ENCODE measurements at places on chromosomes 4 and X.
A peak's percentile ranks its signal among the peaks of the same experiment; 100 is the strongest.

DNA sequence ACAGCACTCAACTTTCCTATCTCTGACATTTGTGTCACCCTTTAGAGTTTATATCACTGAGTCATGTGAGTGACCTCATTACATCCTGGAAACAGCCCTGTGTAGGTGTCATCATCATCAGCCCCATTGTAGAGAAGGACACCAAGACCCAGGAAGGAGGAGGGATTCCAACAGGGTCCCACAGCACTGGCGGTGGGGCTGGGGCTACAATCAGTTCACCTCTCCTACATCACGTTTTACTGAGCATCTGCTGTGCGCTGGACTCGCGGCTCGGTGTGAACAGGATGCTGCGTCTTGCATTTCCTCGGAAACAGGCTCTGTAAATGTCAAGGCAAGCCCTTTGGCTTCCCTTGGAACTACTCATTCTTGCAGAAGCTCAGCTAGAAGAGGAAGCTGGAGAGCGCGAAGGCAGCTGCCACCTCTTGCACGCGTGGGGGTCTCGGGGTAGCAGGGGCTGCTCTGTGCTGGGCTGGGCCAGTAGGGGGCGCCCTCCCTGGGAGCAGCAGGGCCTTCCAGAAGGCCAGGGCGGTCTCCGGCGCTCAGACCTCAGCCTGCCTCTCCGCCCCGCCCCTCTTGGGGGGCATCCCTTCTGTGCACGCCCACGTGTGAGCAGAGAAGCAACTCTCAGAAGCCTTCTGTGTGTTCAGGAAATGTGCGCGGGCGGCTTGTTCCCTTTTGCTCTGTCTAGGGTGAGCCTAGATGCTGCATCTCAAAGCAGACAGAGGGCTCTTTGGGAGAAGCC, 29.0 kb downstream of the REELD1 start:
- no peaks in the 10 kb centered on the region for H3K27me3 ChIP-seq
- H3K27ac ChIP-seq, result no peak overlapping the region
- no peak overlapping the region for H3K4me3 ChIP-seq
- H3K36me3 ChIP-seq, result no peaks in the 10 kb centered on the region
- DNase-seq, result no peak

DNA sequence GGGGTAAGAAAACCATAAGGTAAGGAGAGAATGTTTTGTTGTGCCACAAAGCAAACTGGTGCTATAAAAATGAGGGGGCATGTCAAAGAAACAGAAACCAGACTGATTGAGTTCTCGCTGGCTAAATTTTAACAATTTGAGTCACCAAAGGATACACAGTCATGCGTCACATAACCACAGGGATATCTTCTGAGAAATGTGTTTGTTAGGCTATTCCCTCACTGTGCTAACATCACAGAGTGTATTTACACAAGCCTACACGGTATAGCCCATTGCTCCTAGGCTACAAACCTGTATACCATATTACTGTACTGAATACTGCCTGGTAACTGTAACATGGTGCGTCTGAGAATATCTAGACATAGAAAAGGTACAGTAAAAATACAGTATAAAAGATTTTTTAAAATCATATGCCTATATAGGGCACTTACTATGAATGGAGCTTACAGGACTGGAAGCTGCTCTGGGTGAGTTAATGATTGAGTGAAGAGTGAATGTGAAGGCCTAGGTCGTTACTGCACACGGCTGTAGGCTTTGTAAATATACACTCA, 50.1 kb downstream of the FBXW7 start:
- no peak overlapping the region for H3K4me3 ChIP-seq
- H3K36me3 ChIP-seq, result no peaks in the 10 kb centered on the region
- H3K4me1 ChIP-seq, result no peaks in the 10 kb centered on the region
- no peak overlapping the region for H3K27ac ChIP-seq
- no peak for DNase-seq

- no peak for DNase-seq
- no peaks in the 10 kb centered on the region for H3K27me3 ChIP-seq
- H3K4me3 ChIP-seq, result no peak overlapping the region
- no peak overlapping the region for H3K27ac ChIP-seq
- H3K4me1 ChIP-seq, result no peaks in the 10 kb centered on the region
These were observed 253.8 kb upstream of the DMD start for GRCh38 chrX:33465137-33465536.

- H3K4me1 ChIP-seq, result peaks cover 2% of the 10 kb centered on the region
- H3K36me3 ChIP-seq, result no peaks in the 10 kb centered on the region
- H3K4me3 ChIP-seq, result peak overlapping the region; percentile 47
- DNase-seq, result peak; percentile 86
These were observed 35.3 kb upstream of the GRPEL1 start for GRCh38 chr4:7103031-7103606.

DNA sequence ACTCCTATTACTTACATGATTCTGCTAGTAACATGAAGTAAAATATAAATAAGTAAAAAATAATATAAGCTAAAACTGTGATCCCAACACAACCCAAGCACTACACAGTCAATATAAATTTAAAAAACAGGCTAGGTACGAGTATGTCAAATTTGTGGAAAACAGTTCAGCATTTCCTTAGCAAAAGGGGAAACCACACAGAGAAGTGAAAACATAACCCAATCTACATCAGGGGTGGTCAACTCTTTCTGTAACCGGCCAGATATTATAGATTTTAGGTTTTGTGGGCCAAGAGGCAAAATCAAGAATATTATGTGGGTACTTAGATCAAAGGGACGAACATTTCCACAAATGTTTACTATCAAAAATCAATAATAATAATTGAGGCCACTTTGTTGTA, 70.1 kb downstream of the CHST7 start:
- no peaks in the 10 kb centered on the region for H3K4me1 ChIP-seq
- no peaks in the 10 kb centered on the region for H3K36me3 ChIP-seq
- no peak overlapping the region for H3K4me3 ChIP-seq
- no peak for DNase-seq
- no peak overlapping the region for H3K27ac ChIP-seq

DNA sequence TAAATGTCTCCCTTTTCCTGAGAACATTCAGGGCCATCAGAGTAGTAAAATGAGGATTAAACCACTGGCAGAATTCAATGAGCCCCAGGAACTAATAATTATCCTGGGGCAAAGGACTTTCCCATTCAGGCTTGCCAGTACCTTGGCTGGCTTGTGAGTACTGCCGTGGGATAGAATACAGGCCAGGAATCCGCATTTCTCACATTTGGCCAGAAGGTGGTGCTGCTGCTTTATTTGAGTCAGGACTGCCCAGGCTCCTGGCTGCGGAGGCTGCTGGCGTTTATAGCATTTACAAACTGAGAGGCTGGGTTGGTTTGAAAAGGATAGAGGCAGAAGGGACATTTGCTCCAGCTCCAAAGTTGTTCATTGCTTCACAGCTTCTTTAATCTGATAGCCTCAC, 91.4 kb downstream of the RTL9 start:
- H3K27ac ChIP-seq, result no peak overlapping the region
- DNase-seq, result peak; percentile 70
- no peaks in the 10 kb centered on the region for H3K4me1 ChIP-seq
- no peak overlapping the region for H3K4me3 ChIP-seq

- no peaks in the 10 kb centered on the region for H3K27me3 ChIP-seq
- H3K4me3 ChIP-seq, result no peak overlapping the region
- no peaks in the 10 kb centered on the region for H3K4me1 ChIP-seq
These were observed 51.0 kb upstream of the CFAP47 start for GRCh38 chrX:35868501-35868900.

- no peaks in the 10 kb centered on the region for H3K27me3 ChIP-seq
- peaks cover 9% of the 10 kb centered on the region for H3K4me1 ChIP-seq
- DNase-seq, result peak; percentile 35
- no peaks in the 10 kb centered on the region for H3K36me3 ChIP-seq
- peak overlapping the region; percentile 80 for H3K4me3 ChIP-seq
These were observed 882 bp downstream of the MRFAP1 start for GRCh38 chr4:6641164-6641970.

DNA sequence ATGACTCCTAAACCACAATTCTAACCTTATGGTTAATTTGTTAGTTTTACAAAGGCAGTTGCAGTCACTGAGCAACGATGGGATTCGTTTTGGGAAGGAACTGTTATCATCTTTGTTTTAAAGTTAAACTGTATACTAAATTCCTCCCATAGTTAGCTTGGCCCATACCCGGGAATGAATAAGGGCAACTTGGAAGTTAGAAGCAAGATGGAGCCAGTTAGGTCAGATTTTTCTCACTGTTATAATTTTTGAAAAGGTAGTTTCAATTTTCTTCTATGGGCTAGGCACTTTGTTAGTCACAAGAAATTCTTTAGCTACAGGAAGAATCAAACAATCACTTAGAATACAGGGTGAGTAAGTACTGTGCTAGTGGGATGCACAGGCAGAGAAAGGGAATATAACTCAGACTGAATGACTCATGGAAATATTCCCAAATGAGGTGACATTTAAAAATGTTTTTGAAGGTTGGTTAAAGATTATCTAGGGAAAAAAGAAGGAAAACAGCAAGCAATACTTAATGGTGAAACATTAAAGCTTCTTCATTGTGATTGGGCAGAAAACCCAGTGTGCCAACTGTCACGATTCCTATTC, 153.6 kb downstream of the MAGEB17 start:
- no peak overlapping the region for H3K4me3 ChIP-seq
- DNase-seq, result no peak
- H3K4me1 ChIP-seq, result no peaks in the 10 kb centered on the region

GRCh38 chrX:119055687-119056086, 17.1 kb upstream of the CT47C1 start:
- no peak overlapping the region for H3K4me3 ChIP-seq
- H3K4me1 ChIP-seq, result no peaks in the 10 kb centered on the region
- DNase-seq, result peak; percentile 4
- H3K27ac ChIP-seq, result no peak overlapping the region
- H3K27me3 ChIP-seq, result no peaks in the 10 kb centered on the region

DNA sequence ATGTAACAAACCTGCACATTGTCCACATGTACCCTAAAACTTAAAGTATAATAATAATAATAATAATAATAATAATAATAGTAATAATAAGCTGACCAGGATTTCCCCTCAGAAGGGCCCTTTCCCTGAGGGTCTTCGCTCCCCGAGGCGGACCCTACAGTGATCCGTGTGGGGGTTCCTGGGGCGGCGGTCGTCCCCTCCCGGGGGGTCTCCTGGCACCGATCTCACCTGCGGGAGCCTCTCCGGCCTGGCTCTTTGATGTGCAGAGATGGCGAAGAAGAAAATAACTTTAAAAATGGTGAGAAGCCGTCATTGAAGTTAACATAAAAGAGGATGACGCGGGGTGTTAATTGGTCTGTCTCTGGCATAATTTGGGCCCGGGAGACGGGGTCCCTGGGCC, 48.2 kb upstream of the PPP2R3B start:
- no peaks in the 10 kb centered on the region for H3K36me3 ChIP-seq
- no peaks in the 10 kb centered on the region for H3K27me3 ChIP-seq
- H3K4me3 ChIP-seq, result no peak overlapping the region

GRCh38 chr4:26493461-26493860, 3.2 kb upstream of the CCKAR start:
- DNase-seq, result no peak
- no peaks in the 10 kb centered on the region for H3K4me1 ChIP-seq
- no peak overlapping the region for H3K4me3 ChIP-seq
- no peaks in the 10 kb centered on the region for H3K27me3 ChIP-seq
- no peaks in the 10 kb centered on the region for H3K36me3 ChIP-seq

GRCh38 chrX:56812515-56813105, 83.6 kb downstream of the NBDY start:
- no peaks in the 10 kb centered on the region for H3K27me3 ChIP-seq
- no peaks in the 10 kb centered on the region for H3K4me1 ChIP-seq
- peak overlapping the region; percentile 46 for H3K27ac ChIP-seq
- no peak overlapping the region for H3K4me3 ChIP-seq

- no peak overlapping the region for H3K27ac ChIP-seq
- peak; percentile 55 for DNase-seq
- H3K4me1 ChIP-seq, result peaks cover 2% of the 10 kb centered on the region
These were observed 105.7 kb upstream of the PDLIM3 start for GRCh38 chr4:185640811-185641675.

DNA sequence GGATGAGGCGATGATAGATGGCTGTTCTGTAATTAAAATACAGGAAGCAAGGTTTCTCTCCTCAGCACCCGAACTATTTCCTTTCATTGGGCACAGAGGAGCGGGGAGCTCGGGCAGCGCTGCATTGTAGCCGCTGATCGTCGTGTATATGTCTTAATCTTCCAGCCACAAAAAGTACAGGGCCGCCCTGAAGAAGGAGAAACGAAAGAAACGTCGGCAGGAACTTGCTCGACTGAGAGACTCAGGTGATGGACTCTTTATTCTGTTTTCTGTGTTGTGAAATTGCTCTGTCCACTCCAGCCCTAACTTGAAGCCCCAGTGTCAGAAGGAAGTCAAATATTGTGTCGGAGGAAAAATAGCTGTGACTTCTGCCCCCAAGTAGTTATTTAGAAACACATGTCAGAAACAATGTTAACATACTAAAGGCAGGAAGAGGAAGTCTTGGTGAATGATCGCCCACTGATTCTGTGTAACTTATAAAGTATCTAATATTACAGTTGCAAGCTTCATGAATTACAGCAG, 546 bp downstream of the ZRSR2 start:
- no peaks in the 10 kb centered on the region for H3K27me3 ChIP-seq
- no peak for DNase-seq
- H3K4me3 ChIP-seq, result peak overlapping the region; percentile 47
- H3K27ac ChIP-seq, result peak overlapping the region; percentile 79
- no peaks in the 10 kb centered on the region for H3K36me3 ChIP-seq

GRCh38 chr4:172357006-172357540, 543.9 kb downstream of the GALNTL6 start:
- no peaks in the 10 kb centered on the region for H3K4me1 ChIP-seq
- H3K27me3 ChIP-seq, result no peaks in the 10 kb centered on the region
- no peak overlapping the region for H3K27ac ChIP-seq
- H3K36me3 ChIP-seq, result no peaks in the 10 kb centered on the region

GRCh38 chrX:153883163-153883843, 2.7 kb downstream of the L1CAM start:
- no peak for DNase-seq
- H3K27me3 ChIP-seq, result peaks cover 2% of the 10 kb centered on the region
- H3K4me1 ChIP-seq, result no peaks in the 10 kb centered on the region
- H3K27ac ChIP-seq, result no peak overlapping the region

- DNase-seq, result peak; percentile 20
- no peaks in the 10 kb centered on the region for H3K4me1 ChIP-seq
- H3K36me3 ChIP-seq, result no peaks in the 10 kb centered on the region
- H3K27me3 ChIP-seq, result no peaks in the 10 kb centered on the region
- no peak overlapping the region for H3K4me3 ChIP-seq
- no peak overlapping the region for H3K27ac ChIP-seq
These were observed 137.6 kb downstream of the EGF start for GRCh38 chr4:110049951-110050925.

- no peaks in the 10 kb centered on the region for H3K4me1 ChIP-seq
- H3K27ac ChIP-seq, result no peak overlapping the region
- no peaks in the 10 kb centered on the region for H3K36me3 ChIP-seq
- no peak for DNase-seq
These were observed 235.3 kb downstream of the GPAT3 start for GRCh38 chr4:83771113-83771705.

- DNase-seq, result no peak
- H3K27me3 ChIP-seq, result no peaks in the 10 kb centered on the region
- H3K27ac ChIP-seq, result no peak overlapping the region
These were observed 139.6 kb downstream of the SPRY1 start for GRCh38 chr4:123536225-123536624.

- no peak overlapping the region for H3K4me3 ChIP-seq
- DNase-seq, result no peak
- no peaks in the 10 kb centered on the region for H3K36me3 ChIP-seq
- H3K27ac ChIP-seq, result no peak overlapping the region
- H3K4me1 ChIP-seq, result no peaks in the 10 kb centered on the region
These were observed 131.5 kb downstream of the NR3C2 start for GRCh38 chr4:148310756-148311155.

Data from prostate gland (tissue), 2 donors.